Vagina (tissue), 2 donors: ENCODE measurements at places on chromosomes 7 and 10. TPM values are rescaled to one million over a fixed set of nuclear protein-coding genes. Genes with fewer than 3 reads are reported as not detected.

TMEM229A gene
- not detected for total RNA-seq

KCNH2 gene
- 6.4 TPM for total RNA-seq

DNA sequence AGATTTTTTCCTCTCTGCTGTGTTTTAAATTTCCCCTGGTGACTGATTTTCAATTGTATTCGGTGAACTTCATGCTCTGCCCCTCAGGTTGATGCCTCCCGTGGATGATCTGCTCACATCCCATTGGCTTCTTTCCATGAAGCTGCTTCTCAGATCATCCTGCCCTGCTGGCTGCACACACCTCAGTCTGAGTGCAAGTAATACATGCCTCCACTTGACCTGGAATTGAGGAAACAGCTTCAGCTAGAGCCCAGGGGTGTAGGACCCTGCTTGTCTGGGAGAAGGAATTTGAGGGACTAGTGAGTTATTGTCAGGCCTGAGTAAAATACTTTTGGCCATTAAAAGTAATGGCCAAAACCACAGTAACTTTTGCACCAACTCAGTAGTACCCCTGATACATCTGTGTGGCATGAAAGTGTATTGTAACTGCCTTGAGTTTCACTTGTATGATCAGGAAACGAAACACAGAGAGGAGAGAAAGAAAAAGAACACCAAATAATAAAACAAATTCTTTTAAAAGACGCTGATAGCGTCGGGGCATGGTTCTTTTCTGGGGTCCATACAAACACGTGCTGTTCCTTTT, 49.4 kb downstream of the SPAM1 start:
- H3K27me3 ChIP-seq, result no peaks in the 10 kb centered on the region
- H3K4me3 ChIP-seq, result no peak overlapping the region
- no peaks in the 10 kb centered on the region for H3K36me3 ChIP-seq
- H3K4me1 ChIP-seq, result no peaks in the 10 kb centered on the region
- no peak overlapping the region for H3K27ac ChIP-seq
- no peak for DNase-seq

- H3K4me1 ChIP-seq, result no peaks in the 10 kb centered on the region
- no peak for DNase-seq
- H3K36me3 ChIP-seq, result no peaks in the 10 kb centered on the region
Measured at GRCh38 chr7:157834501-157835163, 497.8 kb downstream of the DNAJB6 start.

DNA sequence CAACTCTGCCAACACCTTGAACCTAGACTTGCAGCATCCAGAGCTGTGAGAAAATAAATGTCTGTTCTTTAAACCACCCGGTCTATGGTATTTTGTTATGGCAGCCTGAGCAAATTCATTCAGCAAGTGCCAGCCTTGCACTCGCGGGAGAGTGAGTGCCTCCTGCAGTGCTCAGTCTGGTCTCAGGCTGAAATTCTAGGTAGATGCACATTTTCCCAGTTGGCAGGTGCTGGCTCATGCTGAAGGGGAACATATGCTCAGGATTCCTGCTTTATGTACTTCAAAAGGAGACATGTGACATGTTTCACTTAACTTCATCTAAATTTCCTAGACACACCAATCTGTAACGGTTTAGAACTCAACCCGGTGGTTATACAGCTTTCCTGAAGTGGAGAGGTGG, 170.8 kb downstream of the MGMT start:
- H3K4me1 ChIP-seq, result no peaks in the 10 kb centered on the region
- no peak for DNase-seq
- no peaks in the 10 kb centered on the region for H3K27me3 ChIP-seq
